ENCODE measurements at places on chromosomes 7 and 10.

DNA sequence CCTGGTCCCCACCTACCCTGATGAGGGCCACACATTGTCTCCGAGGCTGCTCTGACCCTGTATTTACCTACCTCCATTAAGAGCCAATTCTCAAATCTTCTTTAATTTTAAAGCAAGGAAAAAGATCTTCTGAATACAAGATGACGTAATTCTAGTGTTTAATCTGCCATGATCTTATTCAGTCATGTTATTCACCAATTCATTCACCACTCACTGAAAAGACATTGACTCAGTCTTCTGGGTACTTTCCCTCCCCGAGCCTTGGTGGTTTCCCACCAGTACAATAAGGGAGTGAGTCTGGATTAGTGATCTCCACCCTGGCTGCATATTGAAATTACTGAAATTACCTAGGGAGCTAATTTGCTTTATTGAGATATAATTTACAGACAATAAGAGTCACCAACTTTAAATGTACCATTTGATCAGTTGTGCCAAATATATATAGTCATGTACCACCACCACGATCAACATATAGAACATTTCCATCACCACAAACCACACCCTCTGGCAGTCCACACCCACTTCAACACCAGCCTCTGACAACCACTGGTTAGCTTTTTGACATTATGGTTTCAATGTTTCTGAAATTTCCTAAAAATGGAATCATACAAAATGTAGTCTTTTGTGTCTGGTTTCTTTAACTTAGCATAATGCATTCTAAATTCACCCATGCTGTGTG, 117.5 kb upstream of the UNC5B start:
- DNase-seq = no peak

DNA sequence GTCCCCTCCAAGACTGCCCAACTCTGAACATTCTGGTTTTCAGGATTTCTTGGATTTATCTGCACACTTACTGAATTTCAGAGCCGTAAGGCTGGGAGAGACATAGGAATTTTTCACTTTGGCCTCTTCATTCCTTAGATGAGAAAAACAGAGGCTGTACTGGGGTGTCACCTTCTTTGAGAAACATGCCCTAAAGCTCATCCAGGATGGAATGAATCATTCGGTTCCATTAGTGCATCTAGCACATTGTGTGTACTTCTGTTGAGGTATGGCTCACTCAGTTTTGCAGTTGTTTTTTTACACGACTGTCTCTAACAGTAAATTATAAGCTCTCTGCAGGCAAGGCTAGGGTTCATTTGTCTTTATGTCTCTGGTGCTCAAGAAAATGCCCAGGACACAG, 383.4 kb downstream of the GATA3 start:
- DNase-seq = no peak

DNA sequence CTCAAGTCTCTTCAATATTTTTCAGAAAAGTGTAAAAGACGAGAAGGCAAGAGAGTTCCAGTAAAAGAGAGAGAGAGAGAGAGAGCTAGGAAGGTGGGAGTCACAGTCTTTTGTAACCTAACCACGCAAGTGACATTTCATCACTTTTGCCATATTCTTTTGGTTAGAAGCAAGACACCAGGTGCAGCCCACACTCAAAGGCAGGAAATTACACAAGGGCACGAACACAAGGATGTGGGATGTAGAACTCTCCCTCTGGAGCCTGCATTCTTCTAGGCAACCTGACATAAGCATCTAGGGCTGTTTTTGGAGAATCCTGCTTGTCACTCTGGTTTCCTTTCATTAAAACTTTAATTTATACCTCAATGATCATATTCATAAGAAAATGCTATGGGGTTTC, 1213.1 kb downstream of the DNAJB9 start:
- no peak for DNase-seq

DNA sequence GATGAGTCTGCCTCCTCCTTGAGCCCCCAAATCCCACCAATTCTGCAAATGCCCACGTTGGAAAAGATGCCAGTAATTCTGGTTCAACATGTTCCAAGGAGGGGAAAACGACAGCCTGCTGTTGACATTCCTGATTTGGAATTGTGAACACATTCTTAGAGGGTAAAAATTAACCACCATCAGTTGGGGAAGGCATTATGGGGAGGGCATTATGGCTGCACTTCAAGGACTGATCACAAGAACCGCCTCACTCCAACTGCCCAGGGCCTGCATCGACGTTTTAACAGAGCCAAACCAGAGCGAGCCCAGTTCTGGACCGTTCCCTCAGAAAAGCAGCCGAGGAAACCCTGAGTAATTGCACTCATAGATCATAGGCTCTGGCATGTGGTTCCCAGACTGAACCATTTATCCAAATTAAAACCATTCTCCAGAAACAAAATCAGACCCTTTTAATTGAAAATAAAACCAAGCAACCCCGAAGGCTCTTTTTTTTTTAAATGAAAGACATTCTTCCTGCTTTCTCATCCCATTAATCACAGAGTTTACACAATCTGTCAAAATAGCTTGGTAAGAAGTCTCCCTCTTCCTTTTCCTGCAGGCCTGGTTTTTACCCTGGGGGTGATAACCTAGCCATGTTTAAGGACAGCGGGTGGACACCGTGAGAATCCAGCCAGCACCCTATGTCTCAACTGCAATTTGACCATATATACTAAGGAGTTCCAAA, 8.0 kb downstream of the TNS3 start:
- no peak for DNase-seq

DNA sequence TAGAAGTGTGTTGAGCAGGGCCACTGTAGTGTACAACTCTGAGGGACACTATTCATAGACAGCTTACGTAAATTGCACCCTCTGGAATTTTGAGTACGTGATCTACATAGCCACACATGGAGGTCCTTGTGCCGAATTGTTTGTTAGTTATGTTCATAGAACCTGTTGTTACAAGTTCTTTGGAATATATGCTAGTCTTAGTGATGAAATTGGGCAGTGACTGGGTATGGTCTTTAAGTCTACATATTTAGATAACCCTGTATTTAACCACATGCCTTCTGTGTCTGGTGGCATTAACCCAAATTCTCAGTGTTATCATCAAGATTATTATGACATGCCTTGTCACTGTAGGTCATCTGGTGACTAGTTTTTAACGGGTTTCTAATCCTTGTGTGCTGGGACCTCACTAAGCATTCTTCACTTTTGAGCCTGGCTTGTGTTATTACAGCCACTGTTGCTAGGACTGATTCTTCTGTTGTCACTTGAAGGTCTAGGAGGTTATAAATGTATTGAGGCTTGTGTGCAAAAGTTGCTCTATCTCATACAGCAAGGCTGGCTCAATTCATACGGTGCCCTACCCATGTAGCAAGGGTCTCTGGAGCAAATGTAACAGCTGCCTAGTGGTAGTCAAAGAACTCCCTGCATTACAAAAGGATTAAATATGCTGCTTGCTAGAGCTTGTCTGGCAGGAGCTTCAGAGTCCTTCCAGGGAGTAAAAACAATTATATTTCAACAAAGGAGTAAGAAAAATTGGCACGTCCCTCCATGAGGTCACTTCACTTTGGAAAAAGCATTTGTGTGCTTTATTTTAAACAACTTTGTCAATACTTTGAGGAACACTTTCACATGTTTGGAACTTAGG, 65.4 kb downstream of the CDK14 start:
- no peak for DNase-seq

GRCh38 chr7:76428868-76429805, 4.4 kb downstream of the ZP3 start:
- DNase-seq = no peak

DNA sequence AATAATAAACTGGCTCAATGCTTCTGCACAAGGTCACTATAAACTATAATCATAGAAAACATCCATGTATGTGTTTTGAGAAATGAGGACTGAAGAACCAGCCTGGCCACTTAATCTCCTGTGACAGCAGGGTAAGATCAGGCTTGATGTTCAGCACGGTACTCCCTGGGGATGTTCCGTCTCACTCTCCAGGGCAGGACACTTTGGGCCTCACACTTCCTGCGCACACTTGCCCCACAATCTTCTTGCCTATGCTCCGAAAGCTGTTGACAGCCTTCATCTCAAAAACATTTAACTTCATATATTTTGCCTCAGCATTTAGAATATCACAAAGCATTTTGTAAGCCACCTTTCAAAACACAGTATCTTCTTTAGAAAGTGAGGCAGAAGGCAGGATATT, 92.7 kb downstream of the PARD3 start:
- DNase-seq = no peak

DNA sequence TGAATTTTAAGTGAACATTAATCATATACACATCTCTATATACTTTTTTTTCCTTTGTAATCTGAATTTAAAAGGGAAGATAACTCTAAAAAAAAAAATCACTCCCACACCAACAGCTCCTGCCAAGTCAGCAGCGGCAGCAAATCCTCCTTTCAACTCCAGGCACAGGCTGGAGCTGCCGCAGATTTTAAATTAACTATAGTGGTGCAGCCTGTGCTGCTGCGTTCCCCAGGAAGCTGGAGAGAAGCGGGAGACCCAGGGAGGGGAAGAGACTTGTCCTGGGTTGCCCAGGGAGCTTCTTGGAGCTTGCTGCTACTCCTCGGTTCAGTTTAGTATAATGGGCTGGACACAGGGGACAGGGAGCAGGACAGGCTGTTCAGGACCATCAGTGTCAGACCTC, 32.6 kb upstream of the HSPB1 start:
- no peak for DNase-seq

- no peak for DNase-seq
Measured at GRCh38 chr7:118330388-118330787, 105.9 kb downstream of the ANKRD7 start.

DNA sequence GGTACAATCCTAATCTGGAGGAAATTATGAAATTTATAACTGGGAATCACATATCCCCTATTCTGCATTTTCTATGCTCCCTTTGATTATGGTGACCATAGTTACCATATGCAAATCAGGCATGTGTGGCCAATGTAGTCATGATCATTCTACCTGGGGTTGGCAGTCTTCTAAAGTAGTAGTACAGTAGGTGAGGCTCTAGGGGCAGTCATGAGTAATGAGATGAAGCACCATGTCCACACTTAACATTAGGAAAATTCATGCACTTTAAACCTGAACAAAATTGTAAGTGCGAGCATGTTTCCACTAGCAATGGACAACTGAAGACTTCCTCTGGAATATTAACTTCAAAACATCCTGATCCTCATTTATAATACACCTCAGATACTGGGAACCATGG, 545.9 kb downstream of the SUGCT start:
- DNase-seq = no peak

- no peak for DNase-seq
Measured at GRCh38 chr10:74863551-74863950, 37.2 kb downstream of the KAT6B start.

- DNase-seq = no peak
Measured at GRCh38 chr10:16870331-16870730, 53.1 kb upstream of the RSU1 start.

- DNase-seq = no peak
Measured at GRCh38 chr10:70360215-70360614, 22.2 kb downstream of the LRRC20 start.

DNA sequence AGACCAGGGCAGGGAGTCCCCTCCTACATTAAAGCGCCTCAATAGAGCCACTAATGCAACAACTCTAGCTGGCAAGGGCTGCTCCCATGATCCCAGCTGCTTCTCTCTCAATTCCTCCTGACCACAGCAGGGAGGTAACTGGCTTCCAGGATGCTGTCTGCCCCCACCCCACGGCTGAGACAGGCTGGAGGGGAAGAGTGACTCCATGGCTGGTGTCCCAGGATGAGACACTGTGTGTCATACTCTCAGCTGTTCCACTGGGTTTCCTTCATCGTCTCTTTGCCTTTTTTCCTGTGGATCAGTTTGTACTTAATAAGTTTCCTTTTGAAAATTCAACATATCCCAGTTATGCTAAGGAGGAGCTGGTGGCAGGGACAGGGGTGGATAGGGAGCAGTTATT, 27.7 kb upstream of the MYH16 start:
- no peak for DNase-seq

GRCh38 chr7:156220701-156221100, 408.4 kb upstream of the SHH start:
- DNase-seq = no peak

- DNase-seq = no peak
Measured at GRCh38 chr7:15488401-15488800, 73.4 kb downstream of the AGMO start.

DNA sequence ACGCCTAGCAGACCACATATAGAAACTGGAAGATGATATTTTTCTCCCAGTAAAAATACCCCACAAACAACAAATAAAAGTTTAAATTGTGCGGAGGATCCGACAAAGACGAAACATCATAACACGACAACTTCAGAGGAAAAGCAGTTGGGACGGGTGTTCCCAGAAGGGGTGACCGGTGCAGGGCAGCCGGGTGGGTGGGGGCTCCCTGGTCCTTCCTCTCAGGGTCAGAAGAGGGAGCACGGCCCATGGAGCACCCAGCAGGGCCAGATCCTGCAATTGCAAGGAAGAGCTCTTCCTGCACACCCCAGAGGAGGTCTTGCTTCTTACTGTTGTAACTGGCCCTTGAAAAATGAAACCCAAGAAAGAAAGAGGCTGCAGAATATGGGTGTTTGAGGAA, 608.5 kb upstream of the MKI67 start:
- no peak for DNase-seq

DNA sequence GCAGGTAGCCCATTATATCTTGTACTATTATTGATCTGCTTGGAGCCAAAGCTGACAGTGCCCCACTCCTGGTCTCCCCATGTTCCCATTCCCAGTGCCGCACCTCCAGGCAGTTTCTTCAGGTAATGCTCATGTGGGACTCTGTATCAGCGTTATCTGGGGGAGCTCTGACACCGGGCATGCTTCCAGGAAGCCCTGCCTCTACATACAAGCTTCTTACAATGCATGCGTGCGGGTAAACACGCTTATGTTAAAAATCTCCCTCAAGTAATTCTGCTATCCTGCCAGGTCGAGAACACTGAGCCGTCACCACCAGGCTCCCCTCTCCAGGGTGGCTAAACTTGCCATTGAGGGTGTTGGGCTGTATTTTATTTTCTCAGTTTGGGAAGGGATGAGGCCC, 61.6 kb upstream of the LBX1 start:
- no peak for DNase-seq

GRCh38 chr10:76082956-76083355, 651.5 kb downstream of the LRMDA start:
- no peak for DNase-seq

GRCh38 chr10:113069595-113069994, 119.5 kb downstream of the TCF7L2 start:
- DNase-seq = no peak

DNA sequence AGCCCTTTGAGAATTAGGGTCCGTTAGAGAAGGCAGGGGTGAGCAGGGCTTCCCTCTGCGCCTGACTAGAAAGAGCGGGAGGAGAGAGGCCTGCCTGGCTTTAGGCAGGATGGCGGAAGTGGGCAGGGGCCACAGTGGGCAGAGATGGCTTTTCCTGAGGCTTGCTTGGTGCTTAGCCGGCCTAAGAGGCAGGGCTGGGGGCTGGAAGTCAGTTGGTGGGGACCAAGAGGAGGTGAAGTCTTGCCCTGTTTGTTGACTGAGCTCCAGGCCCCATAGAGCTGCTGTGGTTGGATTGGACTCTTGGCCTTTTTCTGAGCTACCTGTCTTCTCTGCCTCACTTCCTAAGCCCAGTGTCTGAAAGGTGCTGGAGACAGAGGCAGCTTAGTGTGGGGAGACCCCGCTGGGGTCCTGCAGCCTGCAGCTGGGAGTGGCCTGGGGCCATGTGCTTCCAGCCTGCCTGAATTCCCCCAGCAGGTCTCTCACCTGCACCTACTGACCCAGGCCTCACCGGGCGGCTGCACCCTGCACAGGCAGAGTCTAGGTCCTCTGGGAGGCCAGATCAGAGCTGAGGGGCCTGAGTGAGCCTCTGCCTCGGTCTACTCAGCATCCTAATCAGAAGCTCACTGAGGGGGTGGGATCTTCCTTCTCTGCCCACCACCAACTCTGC, 4.8 kb downstream of the FAM241B start:
- no peak for DNase-seq

Data from CD4-positive, alpha-beta T cell (primary cell).